ENCODE measurements at places on chromosomes 1 and 21.

GRCh38 chr1:239164451-239165180, 221.8 kb upstream of the CHRM3 start:
- no peak for DNase-seq

DNA sequence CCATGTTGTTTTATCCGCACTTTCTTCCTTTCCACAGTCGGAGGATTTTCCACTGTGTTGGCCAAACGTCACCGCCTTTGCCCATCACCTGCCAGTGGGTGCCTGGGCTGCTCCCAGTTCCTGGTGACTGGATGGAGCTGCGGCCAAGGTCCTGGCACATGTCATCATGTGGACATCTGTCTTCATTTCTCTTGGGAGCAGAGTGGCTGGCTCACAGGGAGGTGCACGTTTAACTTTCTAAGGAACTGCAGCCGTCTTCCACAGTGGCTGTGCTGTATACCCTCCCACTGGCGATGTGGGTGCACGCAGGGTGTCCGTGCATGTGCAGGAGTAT, 19.5 kb upstream of the RNF223 start:
- no peak for DNase-seq

DNA sequence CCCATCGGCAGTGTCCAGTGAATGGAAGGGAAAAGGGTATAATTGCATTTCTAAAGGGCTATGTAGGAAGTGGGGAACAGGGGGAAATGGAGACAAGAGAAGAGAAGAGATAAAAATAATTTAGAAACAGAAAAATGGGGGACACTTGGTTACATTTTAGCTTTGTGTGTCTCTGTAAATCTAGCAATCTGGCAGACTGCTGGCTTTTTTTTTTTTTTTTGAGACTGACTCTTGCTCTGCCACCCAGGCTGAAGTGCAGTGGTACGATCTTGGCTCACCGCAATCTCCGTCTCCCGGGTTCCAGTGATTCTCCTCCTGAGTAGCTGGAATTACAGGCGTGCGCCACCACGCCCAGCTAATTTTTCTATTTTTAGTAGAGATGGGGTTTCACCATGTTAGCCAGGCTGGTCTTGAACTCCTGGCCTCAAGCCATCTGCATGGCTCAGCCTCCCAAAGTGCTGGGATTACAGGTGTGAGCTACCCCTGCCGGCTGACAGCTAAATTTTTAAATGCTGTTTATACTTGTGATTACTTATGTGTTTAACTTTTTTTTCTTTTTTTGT, 53.4 kb downstream of the AGPAT3 start:
- DNase-seq = no peak

DNA sequence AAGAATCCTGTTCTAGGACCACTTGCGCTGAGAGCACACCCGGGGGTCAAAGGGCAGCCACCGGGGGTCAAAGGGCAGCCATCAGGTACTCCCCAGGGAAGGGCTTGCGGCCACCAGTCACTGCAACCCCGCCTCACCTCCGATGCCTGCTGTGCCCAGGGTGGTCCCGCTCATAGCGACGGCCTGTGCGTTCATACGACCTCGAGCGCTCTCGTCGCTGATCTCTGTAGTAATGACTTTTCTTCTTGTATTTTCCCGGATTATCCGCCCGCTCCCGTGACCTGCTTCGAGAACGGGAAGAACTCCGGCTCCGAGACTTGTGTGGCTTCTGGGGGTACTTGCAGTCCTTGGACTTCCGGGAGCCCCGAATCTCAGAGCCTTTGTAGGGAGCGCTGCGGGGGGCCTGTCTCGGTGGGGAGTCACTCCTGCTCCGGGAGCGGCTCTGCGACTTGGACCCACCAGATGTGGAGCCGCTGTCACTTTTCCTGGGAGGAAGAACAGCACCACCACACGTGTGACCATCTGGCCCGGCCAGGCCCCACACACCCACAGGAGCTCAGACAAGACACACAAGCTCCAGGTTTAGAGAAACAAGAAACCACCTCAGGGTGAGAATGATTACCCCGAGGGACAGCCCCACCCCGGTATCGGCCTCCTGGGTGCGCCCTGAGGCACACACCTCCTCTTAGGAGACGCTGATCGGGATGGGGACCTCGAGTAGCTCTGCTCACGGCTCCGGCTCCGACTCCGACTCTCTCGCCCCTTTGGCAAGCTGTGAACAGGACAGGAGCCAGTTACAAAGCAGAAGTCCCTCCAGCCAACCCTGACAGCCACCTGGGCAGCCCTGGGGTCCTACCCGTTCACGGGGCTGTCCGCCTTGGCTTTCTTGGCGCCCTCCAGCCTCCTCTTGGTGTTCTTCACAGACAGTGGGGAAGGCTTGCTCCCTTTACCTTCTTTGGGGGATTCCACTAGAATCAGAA, 11.7 kb downstream of the CCNL2 start:
- DNase-seq = no peak

DNA sequence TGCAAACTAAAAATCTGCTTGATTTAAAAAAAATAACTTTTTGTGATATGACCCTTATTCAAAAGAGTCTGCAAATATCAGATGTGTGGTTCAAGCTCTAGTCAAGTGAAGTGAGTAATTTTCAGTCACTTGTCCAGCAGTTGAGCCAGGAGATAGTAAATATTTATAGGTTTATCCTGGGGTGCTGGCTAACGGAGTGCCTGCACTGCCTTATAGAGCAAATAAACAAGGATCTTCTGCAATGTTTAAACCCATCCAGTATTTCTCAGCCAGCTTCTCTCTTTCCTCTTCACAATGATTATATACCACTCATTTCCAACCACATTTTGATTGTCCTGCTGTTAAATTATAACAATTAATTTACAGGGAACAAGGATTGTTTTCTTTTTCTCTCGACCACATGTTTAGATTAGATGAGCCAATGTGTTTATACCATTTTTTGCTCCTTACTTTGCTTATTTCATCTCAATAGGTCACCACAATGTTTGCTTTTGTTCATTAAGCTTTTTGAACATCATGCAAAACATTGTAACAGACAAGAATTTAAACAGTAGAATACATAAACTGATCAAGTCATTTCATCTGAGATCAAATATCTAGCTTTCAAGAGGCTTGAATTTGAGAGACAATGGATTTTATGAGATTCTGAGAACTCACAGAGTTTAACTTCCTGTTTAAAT, 60.3 kb upstream of the GREM2 start:
- no peak for DNase-seq

GRCh38 chr1:208280681-208281450, 36.7 kb upstream of the PLXNA2 start:
- DNase-seq = no peak

GRCh38 chr1:100152271-100152670, 19.3 kb downstream of the TRMT13 start:
- no peak for DNase-seq

Data from DMS53 (cell line).